Activated CD4-positive, alpha-beta T cell treated with anti-CD3 and anti-CD28 coated beads for 4 hours (primary cell): ENCODE measurements at places on chromosomes 1 and 21.

DNA sequence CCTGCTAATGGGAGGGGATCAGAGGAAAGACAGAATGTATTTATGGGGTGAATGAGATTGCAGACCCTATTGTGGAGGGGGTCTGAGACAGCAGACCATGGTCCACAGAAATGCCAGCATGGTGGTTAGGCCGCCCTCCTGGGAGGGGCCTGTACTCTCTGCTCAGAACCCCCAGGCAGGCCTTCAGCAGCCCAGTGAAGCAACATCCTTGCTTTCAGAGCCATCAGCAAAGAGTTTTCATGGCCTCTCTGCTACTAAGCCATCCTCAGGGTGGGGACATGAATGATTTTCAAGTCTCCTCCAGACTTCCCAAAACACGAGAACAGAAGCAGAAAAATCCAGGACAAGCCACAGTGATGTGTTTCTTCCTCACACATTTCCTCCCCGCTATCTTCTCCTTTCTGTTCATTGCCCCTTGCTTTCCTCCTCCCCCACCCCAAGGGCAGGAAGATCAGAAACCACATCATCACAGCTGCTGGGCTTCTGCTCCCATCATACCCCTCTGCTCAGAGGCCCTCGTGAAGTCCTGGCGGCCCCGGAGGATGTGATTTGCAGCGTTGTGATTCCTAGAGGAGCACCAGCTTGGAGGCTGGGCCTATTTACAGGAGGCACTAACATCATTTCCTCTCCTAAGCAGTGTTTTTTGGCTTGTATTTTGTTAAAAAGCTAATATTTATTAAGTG, 48.0 kb downstream of the ABCA4 start:
- no peak for DNase-seq

DNA sequence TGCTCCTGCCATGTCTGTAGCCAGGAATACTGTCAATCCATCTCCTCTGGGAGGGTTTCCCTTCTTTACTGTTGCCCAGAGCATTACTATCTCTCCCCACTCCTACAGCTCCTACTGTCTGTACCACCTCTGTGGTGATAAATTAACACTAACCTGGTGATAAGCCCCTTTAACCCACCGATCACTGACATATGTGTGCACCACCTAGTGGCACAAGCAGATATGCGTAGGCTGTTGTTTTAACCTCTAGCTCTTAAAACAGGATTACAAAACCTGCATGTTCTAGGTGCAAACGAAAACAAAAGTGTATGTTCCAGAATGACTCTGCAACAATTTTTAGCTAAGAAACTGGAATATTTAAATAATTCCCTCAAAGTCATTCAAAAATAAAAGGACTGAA, 93.9 kb upstream of the BEND5 start:
- no peak for DNase-seq

DNA sequence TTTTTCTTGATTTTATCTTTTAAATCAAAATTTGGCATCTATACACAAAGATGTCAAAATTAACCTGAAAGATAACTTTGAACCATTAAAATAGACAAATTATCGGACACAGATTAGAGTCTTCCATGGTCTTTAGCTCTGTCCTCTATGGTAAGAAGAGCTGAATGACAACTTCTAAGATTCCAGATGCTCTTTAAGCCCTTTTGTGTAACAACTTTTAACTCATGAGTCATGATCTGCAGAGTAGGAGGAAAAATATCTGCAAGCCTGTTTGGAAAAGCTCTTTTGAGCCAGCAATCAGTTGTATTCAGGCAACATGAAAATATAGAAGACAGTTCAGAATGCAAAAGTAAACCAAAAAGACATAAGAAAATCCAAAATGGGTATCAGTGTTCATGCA, 37.8 kb downstream of the TTC13 start:
- no peak for DNase-seq

- DNase-seq, result no peak
These were observed 11.3 kb upstream of the DIPK1A start for GRCh38 chr1:92972409-92973129.

DNA sequence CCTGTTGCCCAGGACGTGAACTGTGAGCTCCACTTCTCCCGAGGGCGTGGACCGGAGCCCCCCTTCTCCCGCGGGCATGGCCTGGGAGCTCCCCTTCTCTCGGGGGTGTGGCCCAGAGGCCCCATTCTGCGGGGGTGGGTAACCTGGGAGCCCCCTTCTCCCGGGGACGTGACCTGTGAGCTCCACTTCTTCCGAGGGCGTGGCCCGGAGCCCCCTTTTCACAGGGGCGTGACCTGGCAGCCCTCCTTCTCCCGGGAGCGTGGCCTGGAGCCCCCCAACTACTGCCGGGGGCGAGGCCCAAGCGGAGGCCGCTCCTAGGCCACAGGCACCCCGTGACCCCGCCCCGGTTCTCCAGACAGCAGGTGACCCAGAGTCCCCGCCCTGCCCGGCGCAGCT, 320 bp downstream of the C1orf174 start:
- DNase-seq, result no peak

- DNase-seq, result no peak
These were observed 18.5 kb upstream of the BTG3 start for GRCh38 chr21:17631195-17631594.

DNA sequence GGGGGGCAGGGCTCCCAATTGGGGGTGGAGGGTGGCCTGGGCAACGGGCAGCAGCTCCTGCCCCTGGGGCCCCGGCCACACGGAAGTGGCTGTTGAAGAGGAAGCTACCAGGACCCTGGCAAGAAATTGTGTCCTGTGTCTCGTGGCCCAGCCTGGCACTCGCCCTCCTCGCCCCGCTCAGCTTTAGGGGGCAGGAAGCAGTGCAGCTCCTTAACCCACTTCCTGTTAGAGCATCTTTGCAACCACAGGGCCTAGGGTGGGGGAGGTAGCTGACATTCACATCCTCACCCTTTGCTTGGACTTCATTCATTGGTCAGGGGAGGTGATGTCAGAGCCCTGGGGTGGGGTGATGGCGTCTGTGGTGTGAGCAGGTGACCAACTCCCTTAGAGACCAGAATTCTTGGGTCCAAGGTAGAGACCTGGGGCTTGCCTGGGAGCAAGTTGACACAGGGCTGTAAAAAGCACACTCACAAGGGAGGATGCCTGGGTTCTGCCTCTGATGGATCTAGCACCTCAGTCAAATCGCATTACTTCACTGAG, at the start of gene ARHGAP30:
TSS of gene ARHGAP30 (minus strand) at position 161 of the 540 bp plus-strand sequence. CDS start 267 bp downstream, outside the sequence.
- DNase-seq, result peak; percentile 77

DNA sequence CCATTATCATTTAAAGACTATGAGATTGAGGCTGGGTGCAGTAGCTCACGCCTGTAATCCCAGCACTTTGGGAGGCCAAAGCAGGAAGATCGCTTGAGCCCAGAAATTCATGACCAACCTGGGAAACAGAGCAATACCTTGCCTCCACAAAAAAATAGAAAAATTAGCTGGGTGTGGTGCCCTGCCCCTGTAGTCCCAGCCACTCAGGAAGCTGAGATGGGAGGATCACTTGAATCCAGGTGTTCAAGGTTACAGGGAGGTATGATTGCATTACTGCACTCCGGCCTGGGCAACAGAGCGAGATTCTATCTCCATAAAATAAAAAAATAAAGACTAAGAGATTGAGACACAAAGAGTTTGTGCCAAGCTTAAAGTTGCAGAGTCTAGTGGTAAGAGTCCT, 537.0 kb downstream of the DPYD start:
- DNase-seq, result no peak

DNA sequence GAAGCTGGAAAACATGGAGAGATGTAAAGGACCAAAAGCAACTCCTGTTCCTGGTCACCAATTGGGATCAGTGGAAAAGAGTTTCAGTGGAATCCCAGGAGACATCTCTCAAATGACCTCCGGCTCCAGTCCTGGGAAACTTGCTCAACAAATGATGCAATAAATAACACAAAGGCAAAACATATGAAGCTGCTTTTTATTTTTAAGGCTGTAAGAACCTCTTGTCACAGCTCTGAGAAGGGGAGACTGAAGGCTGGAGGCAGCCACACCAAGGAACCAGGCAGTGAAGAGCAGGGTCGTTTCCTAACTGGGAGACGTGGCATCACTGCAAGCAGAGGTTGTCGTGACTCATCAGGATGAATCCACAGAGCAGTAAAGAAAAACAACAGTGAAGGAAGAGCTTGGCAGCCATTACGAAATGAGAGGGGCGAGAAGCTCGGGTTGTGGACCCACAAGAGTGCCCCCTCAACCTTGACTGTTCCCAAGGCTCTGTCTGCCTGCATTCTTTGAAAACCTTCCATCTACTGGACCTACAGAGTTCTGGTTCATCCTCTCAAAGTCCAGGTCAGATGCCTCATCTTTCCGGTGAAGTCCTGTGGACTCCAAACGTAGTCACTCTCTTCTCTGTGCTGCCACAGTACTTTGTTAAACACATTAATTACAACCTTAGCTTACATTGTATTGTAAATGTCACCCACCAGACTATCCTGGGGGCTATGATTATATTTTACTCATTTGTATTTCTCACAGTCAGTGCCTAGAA, 32.1 kb downstream of the JAK1 start:
- no peak for DNase-seq
